Stimulated activated CD4-positive, alpha-beta T cell treated with anti-CD3 and anti-CD28 coated beads, TNF-alpha, amount 100 ng/mL, for 1 hour (primary cell): ENCODE measurements at places on chromosomes 16 and 17.

DNA sequence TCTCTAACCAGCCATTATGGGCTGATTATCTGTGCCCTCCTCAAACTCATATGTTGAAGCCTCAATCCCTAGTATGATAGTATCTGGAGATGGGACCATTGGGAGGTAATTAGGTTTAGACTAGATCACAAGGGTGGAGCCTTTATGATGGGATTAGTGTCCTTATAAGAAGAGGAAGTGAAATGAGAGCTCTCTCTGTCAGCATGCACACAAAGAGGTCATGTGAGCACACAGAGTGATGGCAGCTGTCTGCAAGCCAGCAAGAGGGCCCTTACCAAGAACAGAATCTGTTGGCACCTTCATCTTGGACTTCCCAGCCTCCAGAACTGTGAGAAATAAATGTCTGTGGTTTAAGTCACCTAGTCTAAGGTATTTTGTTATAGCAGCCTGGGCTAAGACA, 101.9 kb downstream of the PCTP start:
- DNase-seq, result no peak

DNA sequence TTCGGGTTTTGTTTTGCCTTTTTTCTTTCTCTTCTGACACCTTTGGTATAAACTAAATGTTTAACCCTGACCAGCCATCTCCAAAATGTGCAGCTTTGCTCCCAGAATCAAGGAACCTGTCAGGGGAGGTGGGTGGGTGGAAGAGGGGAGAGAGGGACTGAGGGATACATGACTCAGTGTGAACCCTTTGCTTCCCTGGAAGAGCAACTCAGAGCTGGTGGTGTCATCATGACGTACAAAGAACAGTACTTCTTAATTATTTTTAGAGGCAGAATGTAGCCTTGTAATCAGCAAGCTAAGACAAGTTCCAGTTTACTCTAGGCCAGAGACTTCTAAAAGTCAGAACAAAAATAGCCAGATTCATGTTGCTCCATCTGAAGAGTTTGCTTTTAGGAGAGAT, 119.6 kb upstream of the HAS3 start:
- DNase-seq, result no peak

GRCh38 chr16:1564325-1564724, 30.9 kb downstream of the TMEM204 start:
- DNase-seq, result no peak

- DNase-seq, result no peak
Measured at GRCh38 chr16:56450275-56450985, 702 bp downstream of the NUDT21 start.

- no peak for DNase-seq
Measured at GRCh38 chr17:80319999-80320344, 59.3 kb downstream of the RNF213 start.

GRCh38 chr16:77385481-77385880, 49.4 kb downstream of the ADAMTS18 start:
- DNase-seq, result no peak

DNA sequence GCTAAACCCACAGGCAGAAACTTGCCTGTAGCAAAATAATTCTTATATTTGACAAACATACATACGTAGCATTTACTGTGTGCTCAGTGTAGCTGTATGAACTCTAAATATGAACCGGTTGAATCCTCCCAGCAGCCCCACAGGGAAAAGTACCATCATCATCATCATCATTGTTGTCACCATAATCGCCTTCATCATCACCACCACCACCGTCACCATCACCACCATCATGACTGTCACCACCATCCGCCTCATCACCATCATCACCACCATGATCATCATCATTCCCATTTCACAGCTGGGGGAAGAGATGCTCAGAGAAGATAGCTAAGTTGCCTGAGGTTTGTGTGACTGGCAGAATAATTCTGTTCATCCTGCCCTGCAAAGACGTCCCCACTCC, 81.7 kb downstream of the IRF8 start:
- DNase-seq, result no peak

DNA sequence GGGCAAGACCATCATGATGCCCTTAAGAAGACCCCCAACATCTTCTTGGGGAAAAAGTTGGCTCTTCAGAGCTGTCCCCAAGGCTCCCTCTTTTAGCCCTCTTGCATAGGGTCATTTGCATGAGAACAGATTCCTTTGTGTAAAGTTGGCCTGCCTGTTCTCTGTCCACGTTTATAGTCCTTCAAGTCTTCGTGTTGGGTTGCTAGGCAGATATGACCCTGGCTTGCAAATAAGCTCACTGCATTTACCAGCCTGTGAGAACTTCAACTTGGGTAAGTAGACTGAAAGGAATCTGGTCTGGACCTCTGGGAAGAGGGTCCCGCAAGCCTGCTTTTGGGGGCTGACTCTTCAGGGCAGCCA, 2.9 kb downstream of the ARSG start:
- DNase-seq, result no peak

DNA sequence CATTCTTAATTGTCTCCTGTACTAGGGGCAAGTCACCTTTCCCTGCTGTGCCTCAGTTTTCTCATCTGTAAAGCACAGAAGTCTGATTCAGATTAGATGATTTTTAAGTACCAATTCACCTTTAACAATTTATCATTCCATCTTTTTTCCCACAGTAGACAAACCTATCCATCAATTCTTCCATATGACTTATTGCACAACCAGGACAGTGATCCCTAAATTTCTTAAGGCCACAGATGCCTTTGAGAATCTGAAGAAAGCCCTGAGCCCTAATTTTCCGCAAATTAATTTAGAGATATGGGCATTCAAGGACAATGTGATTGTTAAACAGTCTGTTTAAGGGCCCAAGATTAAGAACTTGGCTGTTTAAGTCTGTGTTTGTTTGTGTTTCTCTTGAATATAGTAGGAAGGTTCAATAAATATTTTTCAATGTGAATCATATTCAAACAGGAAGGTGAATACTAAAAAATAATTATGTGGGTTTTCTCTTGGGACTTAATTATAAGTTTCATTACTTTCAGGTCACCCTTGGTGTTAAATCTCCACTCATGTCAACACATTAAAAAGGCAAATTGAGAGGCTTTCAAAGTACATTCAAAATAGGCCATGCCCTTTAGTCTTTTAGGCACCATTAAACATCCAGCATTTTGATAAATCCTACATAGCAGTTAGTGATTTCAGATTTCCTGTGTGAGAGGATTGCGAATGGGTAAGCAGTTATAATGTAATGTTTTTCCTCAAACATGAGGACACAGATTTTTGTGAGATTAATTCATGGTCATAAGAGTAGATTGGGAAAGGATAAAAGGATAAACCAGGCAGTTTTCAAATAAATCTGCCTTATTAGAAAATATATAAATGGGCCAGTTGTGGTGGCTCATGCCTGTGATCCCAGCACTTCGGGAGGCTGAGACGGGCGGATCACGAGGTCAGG, 34.9 kb upstream of the MMD start:
- no peak for DNase-seq

GRCh38 chr17:53912117-53912516, 89.4 kb downstream of the KIF2B start:
- no peak for DNase-seq

DNA sequence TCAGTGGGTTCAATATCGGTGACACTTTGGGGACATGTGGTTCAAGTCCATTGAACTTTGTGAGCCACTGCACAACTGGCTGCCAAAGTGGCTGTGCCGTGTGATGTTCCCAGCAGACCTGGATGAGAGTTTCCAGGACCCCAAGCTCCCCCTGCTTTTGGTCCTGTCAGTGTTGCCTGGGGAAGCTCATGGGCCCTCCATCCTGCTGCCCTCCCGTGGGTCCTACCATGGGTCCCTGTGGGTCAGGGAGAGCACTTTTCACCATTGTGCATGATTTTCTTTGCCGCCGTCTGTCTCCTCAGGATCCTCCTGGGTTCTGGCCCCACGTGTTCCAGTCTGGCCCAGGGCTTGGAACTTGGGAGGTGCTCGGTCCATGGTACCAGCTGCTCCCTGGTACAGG, 38.1 kb downstream of the LGALS9 start:
- DNase-seq, result no peak

- no peak for DNase-seq
Measured at GRCh38 chr16:15788846-15789239, 68.0 kb downstream of the MYH11 start.

GRCh38 chr16:78389009-78389498, 289.6 kb downstream of the WWOX start:
- DNase-seq, result no peak
